Activated T-cell treated with anti-CD3 and anti-CD28 coated beads, Interleukin-2, amount 50 U/mL, for 72 hours (primary cell): ENCODE measurements at places on chromosomes 16 and 17. TPM values are rescaled to one million over a fixed set of nuclear protein-coding genes. Genes with fewer than 3 reads are reported as not detected.

KRTAP2-1 gene
- not detected for total RNA-seq

DNA sequence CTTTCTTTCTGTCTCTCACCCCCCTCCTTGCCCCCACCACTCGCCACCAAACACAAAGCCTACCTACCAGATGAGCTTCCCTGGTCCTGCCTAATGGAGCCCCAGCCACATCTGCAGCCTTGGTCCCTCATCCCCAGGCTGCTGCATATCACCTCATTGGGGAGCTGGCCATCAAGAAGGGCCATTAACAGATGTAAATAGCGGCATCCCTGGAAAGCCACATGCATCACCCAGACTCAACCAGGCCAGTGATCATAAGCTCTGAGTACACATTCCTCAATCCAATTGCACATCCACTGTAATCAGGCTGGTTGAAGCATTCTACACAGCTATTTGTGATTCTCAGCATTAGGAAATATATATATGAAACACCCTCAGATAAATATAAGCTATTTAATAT lies 211.7 kb upstream of the C17orf78 start:
- H3K27ac ChIP-seq, result no peak overlapping the region
- H3K4me3 ChIP-seq, result no peak overlapping the region
- no peaks in the 10 kb centered on the region for H3K4me1 ChIP-seq
- no peak for DNase-seq

DNA sequence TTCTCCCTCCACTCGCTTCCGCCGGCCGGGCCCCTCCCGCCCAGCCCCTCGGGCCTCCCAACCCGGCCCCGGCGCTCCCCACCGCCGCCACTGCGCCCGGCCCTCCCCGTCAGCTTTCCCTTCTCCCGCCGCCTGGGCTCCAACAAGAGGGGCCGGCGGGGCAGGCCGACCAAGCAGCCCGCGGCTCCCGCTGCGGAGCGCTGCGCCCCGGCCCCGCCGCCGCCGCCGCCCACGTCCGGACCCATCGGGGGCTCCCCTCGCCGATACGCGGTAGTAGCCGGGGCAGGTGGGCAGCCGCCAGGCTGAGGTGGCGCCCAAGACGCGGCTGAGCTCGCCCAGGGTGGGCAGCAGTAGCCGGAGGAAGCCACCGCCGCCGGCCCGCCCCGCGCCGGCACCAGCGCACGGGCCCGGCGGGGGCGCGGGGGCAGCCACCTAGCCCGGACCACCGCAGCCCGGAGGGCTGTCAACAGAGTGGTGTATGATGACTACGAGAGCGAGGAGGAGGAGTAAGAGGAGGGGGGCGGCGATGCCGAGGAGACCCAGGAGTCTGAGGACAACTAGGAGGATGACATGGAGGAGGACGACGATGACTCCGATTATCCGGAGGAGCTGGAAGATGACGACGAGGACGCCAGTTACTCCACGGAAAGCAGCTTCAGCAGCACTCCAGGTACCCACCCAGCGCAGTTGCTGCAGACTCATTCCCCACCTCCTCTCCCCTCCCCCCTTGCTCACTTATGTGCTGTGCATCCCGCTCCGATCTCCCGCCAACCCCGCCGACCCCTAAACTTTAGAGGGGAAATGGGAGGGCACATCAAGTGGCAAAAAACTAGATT lies 498 bp downstream of the LRRC37B start:
- H3K27ac ChIP-seq, result peak overlapping the region; percentile 96
- H3K4me3 ChIP-seq, result peak overlapping the region; percentile 96
- H3K27me3 ChIP-seq, result no peaks in the 10 kb centered on the region
- peak; percentile 54 for DNase-seq
- peaks cover 46% of the 10 kb centered on the region for H3K4me1 ChIP-seq

GRCh38 chr17:6912110-6913051 lies 80.9 kb upstream of the TEKT1 start:
- peaks cover 26% of the 10 kb centered on the region for H3K4me1 ChIP-seq
- H3K36me3 ChIP-seq, result no peaks in the 10 kb centered on the region
- H3K27ac ChIP-seq, result no peak overlapping the region
- H3K4me3 ChIP-seq, result peak overlapping the region; percentile 23

DNA sequence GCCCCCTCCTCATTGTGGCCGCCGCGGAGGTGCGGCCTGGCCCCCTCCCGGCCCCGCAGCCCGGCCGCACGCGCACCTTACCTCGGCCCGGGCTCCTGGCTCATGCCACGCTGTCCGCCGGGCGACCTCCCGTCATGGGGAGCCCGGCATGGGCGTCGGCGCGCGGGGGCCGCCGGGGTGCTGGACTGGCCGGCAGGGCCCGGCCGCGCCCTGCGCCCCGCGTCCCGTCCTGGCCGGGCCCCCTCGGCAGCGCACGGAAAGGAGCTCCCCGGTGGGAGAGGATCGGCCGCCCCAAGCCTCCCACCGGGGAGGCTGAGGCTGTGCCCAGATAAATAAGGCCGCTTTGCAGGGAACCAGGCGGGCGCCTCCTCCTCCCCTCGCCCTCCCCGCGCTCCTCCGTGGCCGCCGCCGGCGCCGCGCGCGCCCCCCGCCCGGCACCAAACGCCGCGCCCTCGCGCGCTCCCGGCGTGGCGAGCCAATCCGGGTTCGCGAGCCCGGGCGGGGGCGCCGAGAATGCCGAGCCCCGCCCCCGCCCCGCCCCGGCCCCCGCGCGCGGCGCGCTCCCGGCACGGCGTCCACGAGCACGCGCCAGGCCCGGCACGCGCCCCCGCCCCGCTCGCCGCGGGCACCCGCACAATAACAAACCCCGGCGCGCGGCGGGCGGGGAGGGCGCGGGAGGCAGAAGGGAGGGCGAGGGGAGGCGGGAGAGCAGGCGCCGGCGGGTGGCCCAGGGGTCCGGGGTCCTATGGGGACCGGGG lies at the start of gene FBXL16:
FBXL16 (minus strand) TSS at position 371 of the 758 bp plus-strand sequence. CDS start 8,396 bp downstream, outside the sequence.
- no peak for DNase-seq
- H3K27ac ChIP-seq, result no peak within 1 kb of the TSS
- H3K4me1 ChIP-seq, result no peaks in the 10 kb centered on the region
- H3K27me3 ChIP-seq, result peaks cover 53% of the 10 kb centered on the region

ALDH3A1 gene
- not detected for total RNA-seq
